Naive thymus-derived CD8-positive, alpha-beta T cell (primary cell): ENCODE measurements at places on chromosomes 13 and 19. TPM values are rescaled to one million over a fixed set of nuclear protein-coding genes. Genes with fewer than 3 reads are reported as not detected.

DNA sequence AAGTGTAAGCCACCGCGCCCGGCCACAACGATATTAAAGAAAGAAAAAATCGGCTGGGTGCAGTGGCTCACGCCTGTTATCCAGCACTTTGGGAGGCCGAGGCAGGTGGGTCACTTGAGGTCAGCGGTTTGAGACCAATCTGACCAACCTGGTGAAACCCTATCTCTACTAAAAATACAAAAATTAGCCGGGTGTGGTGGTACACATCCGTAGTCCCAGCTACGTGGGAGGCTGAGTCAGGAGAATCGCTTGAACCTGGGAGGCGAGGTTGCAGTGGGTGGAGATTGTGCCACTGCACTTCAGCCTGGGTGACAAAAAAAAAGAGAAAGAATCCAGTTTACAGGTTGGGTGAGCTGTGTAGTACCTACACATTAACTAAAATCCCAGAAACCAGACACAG is 99.9 kb upstream of the CACNA1A start:
- no peak overlapping the region for H3K27ac ChIP-seq
- no peak for DNase-seq
- H3K4me1 ChIP-seq: peaks cover 24% of the 10 kb centered on the region
- peaks cover 10% of the 10 kb centered on the region for H3K27me3 ChIP-seq
- H3K4me3 ChIP-seq: no peak overlapping the region

DNA sequence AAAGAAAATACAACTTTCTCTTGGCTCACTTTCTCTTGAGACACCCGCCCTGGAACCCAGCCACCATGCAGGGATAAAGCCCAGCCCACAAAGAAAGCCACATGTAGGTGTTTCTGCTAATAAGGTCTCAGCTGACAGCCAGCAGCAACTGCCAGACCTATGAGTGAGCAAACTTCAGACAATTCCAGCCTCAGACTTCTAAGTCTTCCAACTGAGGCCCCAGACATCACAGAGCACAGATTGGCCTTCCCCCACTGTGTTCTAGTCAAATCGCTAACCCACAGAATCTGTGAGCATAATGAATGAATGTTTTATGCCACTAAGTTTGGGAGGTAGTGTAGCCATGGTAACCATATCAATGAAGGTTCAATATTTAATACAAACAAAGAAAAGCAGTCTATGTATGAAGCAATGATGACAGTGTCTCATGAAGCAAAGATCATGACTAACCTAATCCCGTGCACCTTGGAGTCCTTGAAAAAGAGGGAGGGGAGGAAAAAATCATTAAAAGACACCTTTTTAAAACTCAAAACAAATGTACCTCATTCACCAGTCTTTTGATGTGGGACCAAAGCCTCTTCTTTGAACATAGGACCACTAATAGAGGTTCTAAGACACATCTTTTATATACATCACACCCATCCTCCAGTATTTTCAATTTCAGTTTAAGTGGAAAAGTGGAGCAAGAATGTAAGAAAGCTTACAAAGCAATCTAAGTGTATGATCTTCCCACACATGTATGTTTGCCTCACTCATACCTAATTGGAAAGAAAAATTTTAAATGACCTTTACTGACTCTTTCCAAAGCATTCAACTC is 6.2 kb downstream of the MRPS31 start:
- DNase-seq: no peak
- H3K27me3 ChIP-seq: no peaks in the 10 kb centered on the region
- peaks cover 54% of the 10 kb centered on the region for H3K36me3 ChIP-seq
- peaks cover 54% of the 10 kb centered on the region for H3K4me1 ChIP-seq
- H3K4me3 ChIP-seq: no peak overlapping the region

GRCh38 chr19:32352241-32352630 is 6.8 kb downstream of the ZNF507 start:
- H3K27me3 ChIP-seq: no peaks in the 10 kb centered on the region
- no peak for DNase-seq
- peaks cover 70% of the 10 kb centered on the region for H3K36me3 ChIP-seq
- peaks cover 87% of the 10 kb centered on the region for H3K4me1 ChIP-seq
- no peak overlapping the region for H3K27ac ChIP-seq
- H3K4me3 ChIP-seq: no peak overlapping the region

DNA sequence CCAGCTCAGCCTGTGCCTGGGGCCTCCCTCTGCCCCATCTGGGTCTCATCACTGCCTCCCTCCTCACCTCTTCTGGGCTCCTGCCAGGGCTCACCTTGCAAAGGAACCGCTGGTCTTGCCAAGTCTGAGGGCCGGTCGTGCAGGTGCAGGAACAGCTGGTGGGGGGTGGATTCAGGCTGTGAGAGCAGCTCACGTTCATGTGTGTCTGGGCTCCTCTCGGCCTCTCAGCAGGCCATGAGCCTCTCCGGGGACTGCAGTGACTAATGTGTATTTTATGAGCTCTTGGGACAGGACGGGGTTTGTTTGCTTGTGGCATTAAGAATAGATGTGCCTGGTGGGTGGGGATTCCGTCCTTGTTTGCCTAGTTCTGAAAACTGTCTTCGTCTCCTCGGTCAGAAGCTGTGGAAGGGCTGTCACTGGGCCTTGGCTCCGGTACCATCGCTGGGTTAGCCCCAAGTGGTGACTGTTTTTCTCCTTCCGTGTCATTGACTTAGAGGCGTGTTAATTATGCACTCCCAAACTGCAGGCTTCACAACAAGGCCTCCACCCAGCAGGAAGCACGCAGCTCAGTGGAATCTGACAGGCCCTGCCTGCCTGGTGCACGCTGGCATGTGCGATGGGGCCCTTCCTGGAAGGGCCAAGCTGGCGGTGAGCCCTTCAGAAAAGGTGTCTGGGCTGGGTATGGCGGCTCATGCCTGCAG is 77.6 kb downstream of the KDM4B start:
- no peak overlapping the region for H3K27ac ChIP-seq
- no peak overlapping the region for H3K4me3 ChIP-seq
- DNase-seq: no peak
- no peaks in the 10 kb centered on the region for H3K36me3 ChIP-seq
- H3K4me1 ChIP-seq: peaks cover 5% of the 10 kb centered on the region

GRCh38 chr13:33070713-33071112 is 54.5 kb downstream of the KL start:
- no peak overlapping the region for H3K27ac ChIP-seq
- no peak for DNase-seq
- peaks cover 3% of the 10 kb centered on the region for H3K4me1 ChIP-seq
- no peaks in the 10 kb centered on the region for H3K27me3 ChIP-seq
- H3K4me3 ChIP-seq: no peak overlapping the region
- no peaks in the 10 kb centered on the region for H3K36me3 ChIP-seq

GRCh38 chr19:35879770-35880317 is 11.5 kb downstream of the APLP1 start:
- DNase-seq: peak; percentile 48
- peaks cover 17% of the 10 kb centered on the region for H3K4me1 ChIP-seq
- H3K27ac ChIP-seq: no peak overlapping the region
- H3K27me3 ChIP-seq: peaks cover 29% of the 10 kb centered on the region
- no peaks in the 10 kb centered on the region for H3K36me3 ChIP-seq

DNA sequence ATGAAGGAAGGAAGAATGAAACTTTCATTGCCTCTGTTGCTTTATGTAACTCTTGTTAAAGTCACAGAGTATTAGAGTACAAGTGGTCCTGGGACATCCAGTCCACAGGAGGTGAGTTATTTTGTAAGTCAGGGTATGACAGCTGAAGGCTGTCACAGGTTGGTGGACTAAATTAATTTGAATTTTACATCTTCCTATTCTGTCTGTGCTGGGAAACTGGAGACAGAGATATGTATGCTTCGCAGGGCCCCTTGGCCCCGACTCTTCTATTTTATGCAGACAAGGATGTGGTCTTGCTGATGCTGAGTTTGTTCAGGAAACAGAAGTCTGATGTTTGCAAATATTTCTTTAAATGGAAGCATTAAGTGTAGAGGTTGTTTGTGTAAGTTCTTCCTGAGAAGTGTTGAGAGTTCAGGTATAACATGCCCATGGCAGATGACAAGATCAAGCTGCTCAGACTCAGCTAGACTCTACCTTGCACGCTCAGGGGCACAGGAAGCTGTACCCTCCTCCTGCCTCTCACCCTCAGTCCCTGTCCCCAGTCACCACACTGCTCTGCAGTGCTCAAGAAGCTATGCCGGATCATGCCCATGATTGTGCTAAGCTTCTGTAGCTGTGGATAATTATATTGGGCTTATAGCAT is 23.4 kb downstream of the RASL11A start:
- no peak for DNase-seq
- peak overlapping the region; percentile 92 for H3K27ac ChIP-seq
- no peaks in the 10 kb centered on the region for H3K36me3 ChIP-seq
- H3K4me1 ChIP-seq: peaks cover 17% of the 10 kb centered on the region

DNA sequence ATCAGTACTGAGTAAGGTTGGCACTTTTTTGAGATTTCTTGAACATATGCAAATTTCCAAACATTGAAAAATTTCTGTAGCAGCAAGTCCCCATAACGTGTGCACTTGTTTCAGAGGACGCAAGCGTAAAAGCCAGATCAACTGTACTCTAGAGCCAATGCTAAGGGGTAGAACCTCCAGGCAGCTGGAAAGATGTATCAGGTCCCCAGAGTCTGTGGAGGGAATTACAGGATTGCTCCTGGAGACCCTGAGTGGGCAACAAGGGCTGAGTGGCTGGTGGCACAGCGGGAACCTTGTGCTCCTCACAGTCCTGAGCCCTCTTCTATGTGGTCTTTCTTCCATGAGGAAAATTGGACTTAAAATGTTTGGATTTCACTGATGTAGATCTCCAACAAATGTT is 53.9 kb upstream of the AMER2 start:
- no peak overlapping the region for H3K4me3 ChIP-seq
- no peak for DNase-seq
- no peaks in the 10 kb centered on the region for H3K4me1 ChIP-seq
- peaks cover 12% of the 10 kb centered on the region for H3K36me3 ChIP-seq
- H3K27ac ChIP-seq: no peak overlapping the region

DNA sequence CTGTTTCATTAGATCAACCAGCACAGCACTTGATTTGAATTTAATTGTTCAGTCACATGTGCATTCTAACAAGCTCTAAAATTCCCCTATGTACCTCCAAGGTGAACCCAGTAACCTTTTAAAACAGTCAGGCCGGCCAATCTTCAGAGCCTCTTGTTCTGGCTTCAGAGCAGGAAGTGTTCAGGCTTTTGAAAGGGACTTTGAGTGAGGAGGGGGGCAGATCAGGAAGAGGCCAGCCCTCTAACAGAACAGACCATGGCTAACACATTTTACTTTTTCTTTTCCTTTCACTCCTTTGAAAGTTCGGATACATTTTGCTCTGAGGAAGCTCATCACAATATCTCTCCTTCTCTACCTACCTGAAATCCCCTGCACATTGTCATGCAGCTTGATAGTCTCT is 390.3 kb downstream of the TBC1D4 start:
- no peak for DNase-seq
- H3K36me3 ChIP-seq: no peaks in the 10 kb centered on the region
- H3K27ac ChIP-seq: no peak overlapping the region

DNA sequence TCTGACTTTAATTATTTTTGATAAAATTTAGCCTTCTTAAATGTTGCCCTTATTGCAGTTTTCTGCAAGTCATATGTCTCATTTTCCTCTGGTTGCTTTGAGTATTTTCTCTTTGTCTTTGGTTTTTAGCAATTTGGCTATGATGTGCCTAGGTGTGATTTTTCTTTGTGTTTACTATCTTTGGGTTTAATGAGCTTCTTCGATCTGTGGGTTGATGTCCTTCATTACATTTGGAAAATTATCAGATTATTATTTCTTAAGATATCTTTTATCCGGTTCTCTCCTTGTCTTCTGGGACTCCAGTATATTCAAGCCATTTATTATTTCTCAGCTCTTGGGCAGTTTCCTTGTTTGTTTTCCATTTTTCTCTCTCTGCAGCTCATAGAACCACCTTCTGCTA is 39.0 kb downstream of the WASF3 start:
- peaks cover 6% of the 10 kb centered on the region for H3K4me1 ChIP-seq
- DNase-seq: no peak
- peaks cover 12% of the 10 kb centered on the region for H3K36me3 ChIP-seq
- no peak overlapping the region for H3K27ac ChIP-seq

DNA sequence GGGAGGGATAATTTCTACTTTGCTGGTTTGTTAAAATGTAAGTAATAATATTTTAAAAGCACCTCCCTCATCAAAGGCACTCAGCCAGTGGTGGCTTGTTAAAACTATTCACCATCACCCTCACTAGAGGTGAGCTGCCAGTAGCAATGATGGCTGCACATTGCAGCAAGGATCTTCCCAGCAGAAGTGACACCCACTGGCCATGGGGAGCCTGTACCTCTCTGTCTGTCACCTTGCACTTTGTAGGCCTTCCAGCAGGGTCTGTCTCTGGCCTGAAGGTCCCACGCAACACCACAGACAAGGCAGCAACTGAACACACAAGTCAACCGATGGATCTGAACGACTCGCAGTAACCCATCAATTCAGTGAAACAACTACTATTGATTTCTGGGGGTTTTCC is 47.3 kb upstream of the C13orf42 start:
- no peak for DNase-seq
- H3K4me3 ChIP-seq: no peak overlapping the region
- no peaks in the 10 kb centered on the region for H3K27me3 ChIP-seq
- H3K4me1 ChIP-seq: no peaks in the 10 kb centered on the region
- no peak overlapping the region for H3K27ac ChIP-seq

DNA sequence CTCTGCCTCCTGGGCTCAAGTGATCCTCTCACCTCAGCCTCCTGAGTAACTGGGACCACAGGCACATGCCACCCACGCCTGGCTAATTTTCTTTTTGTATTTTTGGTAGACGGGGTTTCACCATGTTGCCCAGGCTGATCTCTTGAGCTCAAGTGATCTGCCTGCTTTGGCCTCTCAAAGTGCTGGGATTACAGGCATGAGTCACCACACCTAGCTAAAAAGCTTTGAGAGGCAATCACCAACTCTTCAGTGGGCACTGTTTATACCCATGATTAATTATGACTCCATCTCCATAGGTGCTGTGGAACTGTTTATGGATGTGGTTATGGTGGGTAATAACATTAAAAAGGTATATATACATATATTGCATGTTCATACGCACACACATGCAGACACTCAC is 7.5 kb upstream of the RBM26 start:
- H3K36me3 ChIP-seq: no peaks in the 10 kb centered on the region
- no peak overlapping the region for H3K27ac ChIP-seq
- no peaks in the 10 kb centered on the region for H3K27me3 ChIP-seq
- DNase-seq: no peak

- peaks cover 70% of the 10 kb centered on the region for H3K4me1 ChIP-seq
- H3K27ac ChIP-seq: peak overlapping the region; percentile 65
- no peak for DNase-seq
Observed at GRCh38 chr19:18417250-18418028, 1.8 kb upstream of the SSBP4 start.

DNA sequence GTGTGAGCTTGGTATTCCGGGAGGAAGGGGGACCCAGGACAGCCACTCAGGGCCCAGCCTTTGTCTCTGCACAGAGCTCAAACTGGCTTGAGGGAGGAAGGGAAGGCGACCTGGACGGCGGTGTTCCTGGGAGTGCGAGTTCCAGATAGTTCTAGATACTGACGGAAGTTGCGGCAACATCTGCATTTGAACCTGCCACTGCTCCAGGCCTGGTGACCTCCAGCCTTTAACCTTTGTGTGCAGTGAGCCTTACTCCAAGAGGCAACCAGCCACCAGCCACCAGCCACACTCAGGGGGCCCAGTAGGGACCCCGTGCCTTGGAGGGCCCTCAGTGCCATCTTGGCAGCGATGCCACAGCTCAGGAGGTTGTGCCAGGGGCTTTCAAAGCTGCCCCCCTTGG is 15.5 kb upstream of the ZBTB7A start:
- H3K27me3 ChIP-seq: no peaks in the 10 kb centered on the region
- H3K36me3 ChIP-seq: no peaks in the 10 kb centered on the region
- no peak overlapping the region for H3K27ac ChIP-seq

IGSF23 gene
- not detected for total RNA-seq

POGLUT2 gene
- total RNA-seq: 1.1 TPM

ZNF211 gene
- total RNA-seq: 56.6 TPM

WASF3 gene
- total RNA-seq: 0.16 TPM

APC2 gene
- 0.08 TPM for total RNA-seq

LPAR2 gene
- total RNA-seq: 93.1 TPM
